HCT116 (cell line): ENCODE measurements at places on chromosomes 3 and 15. TPM values are rescaled to one million over a fixed set of nuclear protein-coding genes. Genes with fewer than 3 reads are reported as not detected.

GRCh38 chr15:25764980-25765735 is 98.0 kb downstream of the ATP10A start:
- H3K4me3 ChIP-seq: no peak overlapping the region
- no peaks in the 10 kb centered on the region for H3K27me3 ChIP-seq
- no peaks in the 10 kb centered on the region for H3K36me3 ChIP-seq
- no peak overlapping the region for H3K27ac ChIP-seq
- H3K4me1 ChIP-seq: no peaks in the 10 kb centered on the region
- DNase-seq: no peak

The SYNPR gene
- total RNA-seq: not detected

DNA sequence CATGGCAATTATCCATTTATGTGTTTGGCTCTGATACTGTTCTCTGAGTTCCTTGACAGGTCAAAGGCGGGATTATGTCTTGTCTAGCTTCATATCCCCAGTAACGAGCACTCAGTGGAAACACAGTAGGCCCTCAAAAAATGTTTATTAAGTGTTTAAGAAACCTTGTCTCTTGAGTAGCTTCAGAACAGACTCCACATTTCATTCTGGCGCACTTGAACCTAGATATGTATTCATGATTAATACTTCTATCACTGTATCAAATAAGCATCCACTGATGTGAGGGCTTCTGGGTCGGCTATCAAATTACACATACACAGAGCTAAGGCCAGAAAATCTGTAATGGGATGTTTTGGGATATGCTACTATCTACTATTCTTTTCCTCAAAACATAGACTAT is 4.6 kb downstream of the CBLB start:
- H3K27ac ChIP-seq: no peak overlapping the region
- no peaks in the 10 kb centered on the region for H3K27me3 ChIP-seq
- no peak overlapping the region for H3K4me3 ChIP-seq
- no peaks in the 10 kb centered on the region for H3K4me1 ChIP-seq
- H3K36me3 ChIP-seq: no peaks in the 10 kb centered on the region
- no peak for DNase-seq

The SH2D7 gene
- not detected for total RNA-seq

The CCR5 gene
- not detected for total RNA-seq
